Small intestine (tissue), 16 donors: ENCODE measurements at places on chromosomes 6 and 20.

DNA sequence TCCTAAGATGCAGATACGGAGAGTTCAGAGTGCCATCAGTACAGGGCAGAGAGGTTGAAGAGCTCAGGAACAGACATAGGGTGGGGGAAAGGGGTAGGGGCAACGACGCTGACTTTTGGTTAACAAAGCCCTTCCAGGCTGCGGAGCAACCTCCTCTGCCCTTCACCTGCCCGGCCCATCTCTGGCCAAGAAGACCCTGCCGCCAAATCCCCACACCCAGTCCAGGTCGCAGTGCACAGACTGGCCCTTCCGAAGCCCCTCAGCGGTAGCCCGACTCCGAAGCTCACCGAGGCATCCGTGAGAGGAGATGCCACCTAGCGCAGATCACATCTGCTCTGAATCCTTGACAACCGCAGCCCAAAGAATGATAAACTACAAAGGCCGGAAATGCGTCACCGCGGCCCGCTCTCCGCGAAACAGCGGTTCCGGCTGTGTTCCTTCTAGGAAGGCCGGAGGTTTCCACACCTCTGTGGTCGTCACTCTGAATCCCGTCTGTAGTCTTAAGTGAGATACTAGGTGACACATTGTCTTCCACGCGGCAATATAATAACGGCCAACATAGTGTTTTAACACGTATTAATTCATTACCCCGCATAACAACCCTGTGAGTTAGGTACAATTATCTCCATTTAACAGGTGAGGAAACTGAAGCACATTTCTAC, at the start of gene ZSCAN23:
TSS of gene ZSCAN23 (minus strand) at position 380 of the 662 bp plus-strand sequence. CDS start 7,225 bp downstream, outside the sequence.
- DNase-seq = peak; percentile 88

- no peak for DNase-seq
Observed at GRCh38 chr6:96651816-96652215, 88.9 kb downstream of the FHL5 start.

DNA sequence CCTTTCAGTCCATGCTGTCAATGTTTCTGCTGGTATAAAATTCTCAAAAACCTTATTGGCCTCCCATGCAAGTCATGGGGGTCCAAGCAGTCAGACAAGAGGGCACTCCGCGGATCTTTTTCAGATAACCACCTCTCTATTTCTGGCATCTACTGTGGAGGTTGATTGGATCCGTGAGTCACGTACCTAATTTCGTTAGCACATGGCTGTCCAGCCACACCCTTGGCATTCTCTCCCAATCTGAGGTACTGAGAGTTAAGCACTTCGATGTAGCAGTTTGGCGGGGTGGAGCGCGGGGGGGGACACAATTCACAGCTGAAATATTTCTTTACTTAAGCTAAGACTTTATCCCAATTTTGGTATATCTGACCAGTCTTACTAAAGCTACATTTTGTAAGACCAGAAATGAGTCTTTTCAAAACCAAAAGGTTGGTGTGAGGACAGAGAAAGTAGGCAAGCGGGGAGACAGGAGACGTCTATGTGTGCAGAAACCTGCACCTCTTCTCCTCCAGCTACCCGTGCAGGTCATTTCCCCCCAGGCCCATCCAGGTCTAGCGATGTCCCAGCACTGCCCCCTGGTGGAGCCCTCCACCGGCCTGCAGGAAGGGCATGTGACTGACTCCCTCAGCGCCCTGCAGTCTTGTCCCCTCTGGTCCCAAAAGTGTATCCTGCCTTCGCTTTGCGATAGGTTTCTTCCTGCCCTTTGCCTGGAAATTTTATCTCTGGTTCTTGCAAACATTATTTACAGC, 113.1 kb downstream of the ADAT2 start:
- DNase-seq = peak; percentile 21

DNA sequence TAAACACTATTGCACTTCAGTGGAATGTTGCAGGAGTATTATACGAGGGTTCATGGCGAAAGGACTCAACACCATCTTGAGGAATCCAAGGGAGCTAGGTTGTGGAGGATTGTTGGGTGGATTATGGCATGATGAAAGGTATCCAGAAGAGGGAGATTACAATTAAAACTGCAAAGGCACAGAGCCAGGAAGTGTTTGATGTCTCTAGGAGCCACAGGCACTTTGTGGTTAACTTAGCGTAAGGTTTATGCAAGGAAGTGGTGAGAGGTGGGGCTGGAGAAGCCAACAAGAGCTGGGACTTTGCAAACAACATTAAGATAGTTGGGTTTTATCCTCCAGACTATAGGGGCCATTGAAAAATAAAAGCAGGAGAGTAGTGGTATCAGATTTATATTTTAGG, 86.6 kb upstream of the TPD52L1 start:
- DNase-seq = peak; percentile 7
